ENCODE measurements at places on chromosomes 2 and 18.

DNA sequence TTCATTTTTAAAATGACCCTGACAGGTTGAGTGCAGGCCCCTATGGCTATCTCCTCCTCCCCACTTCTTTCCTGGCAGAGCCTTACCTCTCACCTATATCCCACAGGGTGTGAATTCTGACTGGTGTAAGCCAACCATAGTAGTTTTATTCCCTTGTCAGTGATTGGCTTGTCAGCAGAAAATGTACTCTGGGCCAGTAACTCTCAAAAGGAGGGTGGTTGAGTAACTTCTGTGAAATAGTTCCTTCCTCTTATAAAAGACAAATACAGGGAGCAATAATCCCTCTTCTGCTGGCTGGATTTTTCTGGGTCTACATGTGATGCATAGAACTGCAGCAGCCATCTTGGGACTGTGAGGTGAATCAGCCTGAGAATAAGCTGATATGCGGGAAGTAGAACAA is 83.4 kb downstream of the RAPH1 start:
- DNase-seq = no peak

- DNase-seq = no peak
Measured at GRCh38 chr2:237558961-237559641, 7.3 kb upstream of the PRLH start.

GRCh38 chr2:100953406-100954043 is 48.6 kb upstream of the RPL31 start:
- DNase-seq = peak; percentile 17

DNA sequence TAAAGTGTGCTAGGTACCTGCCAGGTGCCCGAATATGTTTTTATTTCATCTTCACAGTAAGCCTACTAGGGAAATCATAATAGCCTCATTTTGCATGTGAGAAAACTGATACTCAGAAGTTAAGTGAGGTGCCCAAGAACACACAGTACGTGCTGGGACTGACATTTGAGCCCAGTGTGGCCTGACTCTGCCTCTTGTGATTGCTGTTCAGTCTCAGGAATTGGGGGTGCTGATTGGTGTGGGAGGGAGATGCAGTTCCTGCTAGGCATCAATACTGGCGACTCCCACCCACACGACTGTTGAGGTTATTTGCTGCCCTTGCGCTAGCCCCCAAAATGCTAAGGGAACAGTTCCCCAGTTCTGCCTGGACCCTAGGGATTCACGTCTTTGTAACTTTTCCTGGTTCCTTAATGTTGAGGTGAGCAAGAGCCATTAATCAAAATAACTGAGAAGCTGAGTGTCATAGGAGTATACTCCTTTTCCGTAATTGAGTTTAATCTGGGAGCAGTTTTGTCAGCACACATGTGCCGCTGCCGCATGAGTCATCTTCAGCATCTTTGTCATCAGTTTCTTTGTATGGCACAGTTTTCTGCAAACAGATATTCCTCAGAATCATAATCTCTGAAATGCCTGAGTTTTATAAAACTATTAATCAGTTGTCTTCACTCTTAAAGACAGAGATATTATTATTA is 120.7 kb downstream of the NCK2 start:
- no peak for DNase-seq

DNA sequence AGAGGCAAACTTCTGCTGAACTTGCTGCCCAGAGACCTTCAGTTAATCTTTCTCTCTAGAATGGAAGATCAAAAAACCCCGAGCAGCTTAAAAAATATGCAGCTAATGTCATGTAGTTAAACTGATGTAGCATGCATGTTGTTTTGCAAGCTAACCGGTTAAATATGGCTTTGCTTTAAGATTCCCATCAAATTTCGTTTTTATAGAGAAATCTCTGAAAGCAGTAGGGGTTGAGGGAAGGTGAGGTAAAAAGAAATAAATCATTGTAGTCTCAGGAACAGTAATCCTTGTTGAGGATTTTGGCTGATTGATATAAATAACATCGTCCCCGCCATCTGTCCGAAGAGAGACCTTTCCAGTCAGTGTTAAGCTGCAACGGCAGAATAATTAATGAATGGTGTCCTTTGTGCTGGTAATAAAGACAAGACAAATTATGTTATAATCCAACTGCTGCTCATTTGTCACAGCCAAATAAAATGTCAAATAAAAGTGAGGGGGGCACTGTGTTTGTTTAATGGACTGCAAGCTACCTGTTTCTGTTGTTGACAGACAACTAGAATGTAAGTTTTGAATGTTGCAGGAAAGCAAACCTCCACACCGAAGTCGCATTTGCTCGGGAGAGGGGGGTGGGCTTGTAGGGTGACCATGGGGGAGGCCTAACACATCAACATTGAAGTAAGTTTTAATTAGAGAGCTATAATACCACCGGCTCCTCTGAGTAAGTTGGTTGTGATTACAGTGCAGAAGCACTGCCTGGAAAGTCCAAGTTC is 555.5 kb downstream of the ARHGAP15 start:
- DNase-seq = no peak

- no peak for DNase-seq
Measured at GRCh38 chr2:108575132-108575966, 41.1 kb downstream of the LIMS1 start.

DNA sequence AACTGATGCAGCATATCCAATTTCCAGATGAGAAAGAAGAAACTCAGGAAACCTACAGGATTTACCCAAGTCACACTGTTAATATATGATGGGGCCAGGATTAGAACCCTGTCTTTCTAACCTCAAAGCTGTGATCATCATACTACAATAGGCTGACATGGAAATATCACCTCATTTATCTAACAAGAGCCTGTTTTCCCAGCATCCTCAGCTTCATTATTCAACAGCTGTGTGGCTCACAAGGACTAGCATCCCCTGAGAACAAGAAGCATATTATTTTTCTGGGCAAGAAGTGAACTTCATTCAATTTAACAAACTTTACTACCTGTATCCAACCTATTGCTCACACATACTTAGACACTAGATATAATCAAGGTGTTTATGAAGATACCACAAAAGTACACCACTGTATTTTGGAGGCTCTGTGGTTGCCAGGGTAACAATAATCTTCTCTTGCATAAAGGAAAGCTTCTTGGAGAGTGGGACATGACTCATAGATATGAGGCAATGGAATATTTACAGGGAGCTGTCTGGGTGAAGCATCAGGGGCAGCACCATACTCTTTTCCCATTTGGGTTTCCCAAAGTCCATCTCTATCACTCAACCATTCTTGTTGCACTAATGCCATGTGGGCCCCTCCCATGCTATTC is 218.2 kb downstream of the RAD51AP2 start:
- no peak for DNase-seq

DNA sequence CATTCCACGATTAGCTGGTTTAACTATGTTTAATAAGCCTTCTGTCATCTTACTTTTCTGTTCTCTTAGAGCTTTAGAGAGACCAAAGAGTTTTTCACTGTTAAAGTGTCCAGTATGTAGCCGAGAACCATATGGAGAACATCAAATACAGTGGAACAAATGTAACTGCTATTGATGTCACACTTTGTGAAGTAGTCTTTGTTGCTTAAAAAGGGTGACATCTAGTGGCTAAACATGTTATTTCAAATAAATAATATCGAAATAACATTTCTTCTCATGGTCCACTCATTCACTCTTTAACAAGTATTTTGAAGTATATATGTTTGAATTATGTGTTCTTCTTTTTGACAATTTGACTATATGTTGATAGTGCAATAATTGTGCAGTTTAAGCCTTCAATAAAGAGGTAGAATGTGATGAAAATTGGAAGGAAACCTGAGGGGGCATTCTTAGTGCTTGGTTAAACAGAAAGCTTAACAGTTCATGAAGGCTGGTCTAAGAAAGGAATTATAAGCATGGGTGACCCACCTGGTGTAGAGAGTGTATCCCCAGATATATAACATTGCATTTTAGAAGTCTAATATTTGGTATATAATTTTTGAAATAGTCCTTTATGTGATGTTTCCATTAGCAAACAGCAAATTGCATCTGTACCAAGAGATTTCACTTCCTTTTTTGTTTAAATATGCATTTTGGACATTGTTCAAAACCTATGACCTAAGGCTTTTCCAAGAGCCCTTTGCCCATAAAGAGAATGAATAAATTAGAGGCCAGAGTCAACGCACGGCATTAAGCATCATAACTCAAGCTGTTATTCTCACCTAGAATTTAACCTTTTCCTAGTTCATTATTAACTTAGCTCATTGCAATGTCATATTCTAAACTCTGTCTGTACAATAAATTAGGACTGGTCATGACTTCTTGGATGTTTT is 112.1 kb downstream of the KYNU start:
- DNase-seq = no peak
